ENCODE measurements at places on chromosomes 7 and 10.
A peak's percentile ranks its signal among the peaks of the same experiment; 100 is the strongest.

DNA sequence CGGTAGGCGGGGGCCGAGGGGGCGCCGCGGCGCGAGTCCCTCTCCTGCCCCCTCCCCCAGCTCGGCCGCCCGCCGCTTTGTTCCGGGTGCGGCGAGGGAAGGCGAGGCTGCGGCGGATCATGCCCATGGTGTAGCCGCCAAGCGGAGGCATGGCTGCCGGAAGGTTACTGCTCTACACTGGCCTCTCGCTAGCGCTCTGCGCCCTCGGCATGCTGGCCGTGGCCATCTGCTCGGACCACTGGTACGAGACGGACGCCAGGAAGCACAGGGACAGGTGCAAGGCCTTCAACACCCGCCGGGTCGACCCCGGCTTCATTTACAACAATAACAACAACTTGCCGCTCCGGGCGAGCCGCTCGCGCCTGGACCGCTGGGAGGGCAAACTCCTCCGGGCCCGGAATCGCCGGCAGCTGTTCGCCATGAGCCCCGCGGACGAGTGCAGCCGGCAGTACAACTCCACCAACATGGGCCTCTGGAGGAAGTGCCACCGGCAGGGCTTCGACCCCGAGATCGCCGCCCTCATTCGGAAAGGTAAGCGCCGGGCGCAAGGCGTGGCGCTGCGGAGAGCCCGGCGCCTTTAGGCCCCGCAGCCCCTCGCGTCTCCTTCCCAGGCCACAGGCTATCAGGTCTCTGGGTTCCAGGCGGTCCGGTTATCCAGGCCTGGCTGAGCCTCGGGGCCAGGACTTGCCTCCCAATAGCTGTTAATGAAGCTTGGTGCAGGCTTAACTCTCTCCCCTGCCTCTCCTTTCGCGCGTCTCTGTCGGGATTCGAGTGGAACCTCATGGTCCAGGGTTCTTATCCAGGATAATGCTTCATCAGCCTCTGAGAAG is 513 bp downstream of the TMEM178B start:
- peak; percentile 39 for DNase-seq

- DNase-seq: no peak
These were observed 154.1 kb downstream of the NRP1 start for GRCh38 chr10:33180390-33180789.

DNA sequence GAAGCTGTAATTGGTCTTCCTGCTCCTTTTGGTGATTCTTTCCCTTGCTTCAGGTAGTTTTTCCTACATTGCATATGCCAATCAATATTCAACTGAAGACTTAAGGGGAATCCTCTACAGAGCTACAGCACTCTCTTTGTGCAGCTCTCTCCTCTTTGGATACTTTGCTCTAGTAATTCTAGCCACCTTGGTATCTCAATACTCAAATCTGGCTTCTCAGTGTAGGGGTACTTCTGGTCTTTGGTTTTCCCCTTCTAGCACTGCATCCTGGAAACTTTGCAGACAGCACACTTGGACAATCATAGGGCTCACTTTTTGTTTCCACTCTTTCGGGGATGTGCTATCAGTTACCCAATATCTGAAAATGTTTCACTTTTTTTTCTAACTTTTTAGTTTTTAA is 9.9 kb downstream of the PHTF2 start:
- DNase-seq: no peak

DNA sequence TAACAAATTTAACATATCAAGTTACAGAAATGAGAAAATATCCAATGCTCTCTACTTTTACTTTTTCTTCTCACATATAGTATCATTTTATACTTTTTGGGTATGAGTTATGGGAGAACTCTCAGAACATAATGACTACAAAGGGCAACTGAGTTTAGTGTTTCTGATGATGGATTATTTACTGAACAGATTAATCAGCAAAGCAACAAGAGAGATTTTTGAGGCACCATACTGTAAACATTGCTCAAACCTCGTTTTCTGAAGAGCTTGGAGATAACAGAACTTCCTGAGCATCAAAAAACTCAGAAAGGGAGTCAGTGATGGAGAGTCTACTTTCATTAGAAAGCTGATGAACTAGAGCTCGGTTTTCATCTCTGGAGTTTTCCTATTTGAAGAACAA is 84.8 kb upstream of the GSDME start:
- DNase-seq: no peak

GRCh38 chr10:89474452-89474851 is 60.1 kb downstream of the IFIT5 start:
- no peak for DNase-seq

- DNase-seq: no peak
These were observed 5.4 kb downstream of the ABLIM1 start for GRCh38 chr10:114652402-114653368.

DNA sequence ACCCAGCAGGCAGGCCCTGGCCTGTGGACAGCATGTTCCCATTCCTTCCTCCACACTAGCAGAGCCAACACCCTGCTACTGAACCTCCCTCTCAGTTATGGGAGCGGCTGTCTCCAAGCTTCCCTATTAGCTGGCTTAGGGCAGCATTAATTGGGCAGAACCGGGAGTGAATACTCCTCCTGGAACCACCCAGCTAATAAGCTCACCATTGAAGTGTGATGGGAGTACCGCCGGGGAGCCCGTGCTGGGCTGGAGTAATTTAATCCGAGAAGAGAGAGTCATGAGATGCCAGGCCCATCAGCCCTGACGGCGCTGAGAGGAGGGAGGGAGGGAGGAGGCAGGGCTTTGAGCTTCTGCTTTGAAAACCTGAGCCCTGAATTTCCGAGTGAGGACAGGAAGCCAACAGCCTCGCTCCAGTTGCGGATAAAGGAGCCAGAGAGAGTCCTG is 31.8 kb upstream of the ELFN1 start:
- DNase-seq: no peak

- DNase-seq: no peak
These were observed 809 bp upstream of the OGA start for GRCh38 chr10:101818872-101819633.

GRCh38 chr7:130063036-130063435 is 7.3 kb upstream of the KLHDC10 start:
- peak; percentile 47 for DNase-seq

GRCh38 chr7:25579778-25580075 is 351.4 kb upstream of the NPVF start:
- DNase-seq: no peak

- no peak for DNase-seq
These were observed 124.9 kb downstream of the CHRM2 start for GRCh38 chr7:136993377-136993776.

DNA sequence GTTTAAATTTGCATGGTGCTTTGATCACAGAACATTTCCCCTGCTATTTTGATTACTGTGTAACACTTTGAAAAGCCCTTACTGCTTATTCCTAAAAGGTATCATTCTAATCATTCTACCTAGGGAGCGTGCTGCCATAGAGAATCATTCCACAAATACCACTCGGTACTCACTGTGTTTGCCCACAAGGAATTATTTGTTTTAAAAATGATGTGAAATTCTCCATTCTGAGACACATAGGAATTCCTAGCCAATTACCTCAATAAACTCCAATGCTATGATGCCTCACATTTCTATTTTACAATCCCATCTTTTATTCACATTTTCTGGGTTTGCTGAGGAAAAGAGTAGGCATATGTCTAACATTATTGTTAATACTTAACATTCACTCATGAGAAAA is 16.2 kb upstream of the TES start:
- no peak for DNase-seq

GRCh38 chr10:26381986-26382385 is 56.2 kb upstream of the APBB1IP start:
- DNase-seq: no peak

GRCh38 chr10:78937393-78937792 is 131.4 kb upstream of the ZMIZ1 start:
- DNase-seq: no peak

GRCh38 chr7:101952355-101953247 is 135.2 kb downstream of the CUX1 start:
- no peak for DNase-seq

DNA sequence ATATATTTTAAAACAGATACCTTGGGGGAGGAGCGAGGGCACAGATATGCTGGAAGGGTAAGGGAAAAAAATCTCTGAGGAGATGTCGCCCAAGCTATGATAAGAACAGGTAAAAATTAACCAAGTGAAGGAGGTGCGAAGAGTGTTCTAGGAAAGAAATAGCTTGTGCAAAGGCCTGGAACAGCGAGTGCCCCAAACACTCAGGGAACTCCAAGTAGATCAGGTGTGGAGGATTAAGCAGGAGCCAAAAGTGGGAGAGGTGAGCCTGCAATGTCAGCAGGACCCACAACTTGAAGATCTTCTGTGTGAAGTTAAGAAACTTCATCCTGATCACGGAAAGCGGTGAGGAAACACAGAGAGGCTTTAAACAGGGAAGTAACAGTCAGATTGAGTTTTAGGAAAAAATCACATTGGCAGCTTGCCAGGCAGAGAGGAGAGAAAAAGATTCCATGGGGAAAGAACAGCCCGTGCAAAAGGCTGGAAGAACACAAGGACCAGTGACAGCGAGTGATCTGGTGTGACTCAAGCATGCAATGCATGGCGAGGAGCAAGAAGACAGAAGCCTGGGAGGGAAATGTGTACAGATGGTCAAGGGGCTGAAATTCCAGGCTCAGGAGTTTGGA is 30.7 kb downstream of the FGF8 start:
- no peak for DNase-seq

GRCh38 chr7:112206991-112207592 is 597 bp downstream of the ZNF277 start:
- DNase-seq: no peak

DNA sequence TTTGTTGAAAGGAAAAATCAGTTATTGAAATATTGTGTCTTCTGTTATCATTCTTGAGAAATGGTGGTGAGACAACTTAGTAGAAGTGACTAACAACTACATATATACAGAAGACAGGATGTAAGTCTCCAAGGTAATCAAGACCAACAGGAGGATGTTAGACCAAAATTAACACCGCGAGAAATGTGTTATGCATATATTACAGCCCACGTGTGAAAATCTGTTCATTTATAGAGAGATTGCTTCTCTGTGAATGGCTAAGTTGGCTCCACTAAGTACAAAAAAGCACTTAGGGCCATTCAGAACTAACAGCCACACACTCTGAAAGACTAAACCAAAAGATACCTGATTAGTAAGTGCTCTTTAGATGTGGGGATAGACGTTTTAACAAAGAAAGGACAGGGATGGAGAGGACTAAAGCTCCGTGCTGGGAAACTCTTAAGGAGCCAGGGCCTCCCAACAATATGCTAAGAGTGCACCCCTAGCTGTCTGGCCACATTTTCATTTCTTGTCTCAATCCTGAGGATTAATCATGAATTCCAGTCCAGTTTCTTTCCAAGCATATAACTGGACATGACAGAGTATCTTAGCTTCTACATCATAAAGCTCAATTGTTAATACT is 26.5 kb downstream of the HDAC9 start:
- no peak for DNase-seq

DNA sequence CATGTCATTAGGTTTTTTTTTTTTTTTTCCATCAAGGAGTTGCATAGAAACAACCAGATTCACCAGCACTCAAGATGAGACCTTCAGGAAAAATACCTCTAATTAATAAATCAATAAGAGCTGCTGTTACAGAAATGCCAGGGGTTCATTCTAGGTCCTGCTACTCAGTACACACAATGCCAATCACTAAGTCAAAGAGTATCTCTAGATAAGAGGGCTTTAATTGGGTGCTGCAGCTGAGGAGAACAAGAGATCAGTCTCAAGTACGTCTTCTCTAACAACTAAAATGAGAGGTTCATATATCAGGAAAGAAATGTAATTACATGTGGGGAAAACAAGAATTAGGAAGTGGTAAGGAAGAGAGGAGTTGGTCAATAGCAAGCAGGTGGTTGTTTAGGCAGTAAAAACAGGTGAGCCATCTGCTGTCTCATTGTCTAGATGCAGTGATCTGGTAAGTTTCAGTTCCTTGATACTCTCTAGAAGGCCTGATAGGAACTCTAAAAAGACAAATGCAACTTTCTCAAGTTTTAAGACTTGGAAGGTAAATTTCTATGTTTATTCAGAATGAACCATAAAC is 272.9 kb upstream of the ZWINT start:
- DNase-seq: no peak

DNA sequence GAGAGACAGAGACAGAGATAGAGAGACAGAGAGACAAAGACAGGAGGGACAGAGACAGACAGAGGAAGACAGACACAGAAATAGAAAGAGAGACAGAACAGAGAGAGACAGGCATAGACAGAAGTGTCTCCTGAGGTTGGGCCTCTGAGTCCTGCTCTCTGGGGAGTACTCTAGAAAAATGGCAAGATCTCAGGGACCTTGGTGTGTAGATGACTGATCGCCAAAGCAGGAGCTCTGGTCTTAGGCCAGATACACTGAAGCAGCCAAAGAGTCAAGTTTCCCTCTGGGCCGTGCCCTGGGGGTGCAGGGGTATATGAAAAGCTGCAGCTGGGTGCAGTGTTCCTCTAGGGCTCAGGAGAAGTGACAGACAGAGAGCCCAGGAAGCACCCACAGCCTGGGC is 176.6 kb upstream of the TNS3 start:
- no peak for DNase-seq

- no peak for DNase-seq
These were observed 33.6 kb downstream of the MEOX2 start for GRCh38 chr7:15652776-15653290.

GRCh38 chr10:99303899-99304861 is 25.0 kb upstream of the CNNM1 start:
- DNase-seq: no peak

DNA sequence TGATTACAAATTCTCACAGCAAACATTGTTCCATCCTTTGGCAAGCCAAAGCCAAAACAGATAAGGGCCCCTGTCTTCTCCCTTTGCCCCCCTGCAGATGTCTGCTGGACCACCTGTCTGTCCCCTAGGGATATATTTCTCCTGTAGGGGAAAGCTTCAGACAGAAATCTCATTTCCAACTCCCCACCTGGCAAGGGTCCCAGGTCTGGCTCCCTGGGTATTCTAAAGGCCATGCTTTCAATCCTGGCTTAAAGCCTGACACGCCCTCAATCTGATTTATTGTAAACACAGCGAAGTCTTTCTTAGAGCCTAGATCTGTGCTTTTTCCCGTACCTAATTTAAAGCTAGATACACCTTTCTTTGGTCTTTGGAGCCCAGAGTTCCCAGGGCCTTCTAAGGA is 66.1 kb downstream of the KCNMA1 start:
- no peak for DNase-seq

- peak; percentile 68 for DNase-seq
These were observed 1.1 kb upstream of the ZNF503 start for GRCh38 chr10:75402486-75403143.

DNA sequence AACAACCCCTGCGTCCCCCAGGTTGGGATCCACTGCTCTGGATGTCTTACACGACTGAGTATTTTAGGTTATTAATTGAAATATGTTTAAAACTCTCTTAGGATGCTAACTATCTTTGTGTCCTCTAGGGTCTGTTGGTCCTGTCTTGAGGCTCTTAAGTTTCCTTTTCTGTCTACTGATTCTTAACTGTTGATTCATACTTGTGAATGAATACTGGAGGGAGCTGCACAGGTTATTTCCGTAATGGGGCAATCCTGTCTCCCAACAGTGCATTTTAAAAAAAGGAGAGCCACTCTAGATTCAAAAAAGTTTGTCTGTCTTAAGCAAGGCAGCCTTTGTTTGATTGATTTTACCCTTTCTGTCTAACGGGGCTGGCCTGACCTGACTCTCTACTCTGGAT is 237.6 kb upstream of the POM121L12 start:
- no peak for DNase-seq

GRCh38 chr10:96074776-96075175 is 31.4 kb downstream of the CCNJ start:
- DNase-seq: no peak

GRCh38 chr7:143305423-143306070 is 10.4 kb upstream of the CLCN1 start:
- peak; percentile 5 for DNase-seq
